ENCODE measurements at places on chromosomes 1 and 21.

DNA sequence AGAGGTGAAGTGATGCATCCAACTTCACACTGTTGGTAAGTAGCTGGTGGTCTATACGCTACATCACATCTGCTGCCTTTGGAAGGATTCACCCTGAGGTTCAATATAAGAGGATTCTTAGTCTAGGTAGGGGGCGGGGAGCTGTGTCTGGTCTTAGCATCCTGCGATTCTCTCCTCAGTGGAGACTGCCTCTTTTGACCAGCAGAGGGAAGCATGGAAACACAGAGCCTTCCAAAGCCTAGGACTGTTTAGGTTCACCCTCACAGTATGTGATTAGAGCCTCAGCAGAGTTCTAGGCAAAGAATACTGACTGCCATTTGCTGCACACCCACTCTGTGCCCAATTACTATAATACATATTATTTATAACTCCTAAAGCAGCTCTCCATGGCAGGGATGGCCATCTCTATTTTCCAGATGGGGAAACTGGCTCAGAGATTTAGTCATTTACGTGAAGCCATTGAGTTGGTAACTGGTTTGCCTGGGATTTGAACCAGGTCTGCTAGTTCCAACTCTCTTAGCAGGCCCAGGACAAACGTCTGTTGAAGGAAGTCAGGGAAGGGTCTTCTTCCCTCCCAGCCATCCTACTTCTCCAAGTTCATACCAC is 28.9 kb upstream of the EFCAB14 start:
- DNase-seq: peak; percentile 26

DNA sequence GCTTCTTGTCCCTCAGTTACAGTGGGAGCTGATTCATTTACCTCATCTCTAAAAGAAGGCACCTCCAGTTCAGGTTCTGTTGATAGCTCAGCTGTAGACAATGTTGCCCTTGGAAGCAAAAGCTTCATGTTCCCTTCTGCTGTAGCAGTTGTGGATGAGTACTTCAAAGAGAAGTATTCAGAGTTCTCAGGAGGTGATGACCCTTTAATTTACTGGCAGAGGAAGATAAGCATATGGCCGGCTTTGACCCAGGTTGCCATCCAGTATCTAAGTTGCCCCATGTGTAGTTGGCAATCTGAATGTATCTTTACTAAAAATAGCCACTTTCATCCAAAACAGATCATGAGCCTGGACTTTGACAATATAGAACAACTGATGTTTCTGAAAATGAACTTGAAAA is 4.5 kb downstream of the ZBED6 start:
- no peak for DNase-seq

GRCh38 chr1:30700528-30701257 is 22.7 kb downstream of the MATN1 start:
- no peak for DNase-seq

DNA sequence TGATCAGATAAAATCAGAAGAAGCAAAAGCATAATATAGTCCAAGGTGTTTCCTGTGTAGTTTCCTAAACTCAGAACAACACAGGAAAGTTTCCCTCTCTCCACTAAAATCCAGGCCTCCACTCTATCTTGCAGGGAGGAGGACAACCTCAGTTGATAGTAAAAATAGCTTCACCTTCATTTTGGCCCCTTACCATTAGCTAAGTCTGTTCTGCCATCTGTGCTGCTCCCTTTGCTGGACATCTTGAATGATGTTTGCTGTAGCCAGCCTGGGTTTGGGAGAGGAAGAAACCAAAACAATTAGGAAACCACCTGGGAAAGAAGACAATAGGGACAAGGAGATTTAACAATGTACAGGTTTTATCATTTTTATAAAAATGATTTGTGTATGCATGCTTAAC is 18.6 kb downstream of the DCAF8 start:
- DNase-seq: no peak

DNA sequence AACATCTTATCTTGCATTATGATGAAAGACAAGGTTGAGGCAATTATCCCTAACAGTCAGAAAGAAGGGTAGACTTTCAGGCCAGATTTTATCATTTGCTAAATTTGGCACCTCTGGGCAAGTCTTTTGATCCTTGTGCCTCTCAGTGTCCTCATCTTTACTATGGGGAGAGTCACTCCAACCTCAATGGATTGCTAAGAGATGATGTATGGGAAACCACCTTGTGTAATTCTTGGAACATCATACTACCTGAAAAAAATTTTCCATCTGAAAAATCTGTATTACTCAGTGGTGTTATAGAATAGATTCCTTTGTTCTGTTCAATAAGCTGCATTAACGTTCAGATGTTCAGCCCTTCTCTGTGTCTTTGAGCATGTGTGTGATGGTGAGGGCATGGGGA is 230.7 kb downstream of the TGFB2 start:
- DNase-seq: no peak

GRCh38 chr1:34865981-34866761 is 6.6 kb upstream of the SMIM12 start:
- peak; percentile 77 for DNase-seq

DNA sequence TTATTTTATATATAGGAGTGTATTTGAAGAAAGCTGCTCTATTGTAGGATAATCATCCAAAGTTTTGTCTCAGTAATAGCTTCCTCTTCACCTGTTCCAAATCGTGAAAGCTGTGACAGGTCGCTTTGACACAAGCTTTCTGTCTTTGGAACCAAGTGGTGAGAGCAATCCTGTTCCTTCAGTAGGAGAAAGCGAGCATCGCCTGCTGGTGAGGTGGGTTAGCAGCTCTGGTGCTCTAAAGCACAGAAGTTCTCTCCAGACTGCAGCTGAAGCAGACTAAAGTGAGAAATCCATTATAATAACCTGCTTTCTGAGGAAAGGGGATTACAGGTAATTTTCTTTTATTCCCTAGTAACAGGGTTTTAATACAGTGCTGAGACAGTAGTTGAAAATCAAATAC is 803.8 kb downstream of the ADGRL2 start:
- DNase-seq: no peak

GRCh38 chr1:21913763-21914162 is 23.3 kb downstream of the HSPG2 start:
- peak; percentile 42 for DNase-seq

DNA sequence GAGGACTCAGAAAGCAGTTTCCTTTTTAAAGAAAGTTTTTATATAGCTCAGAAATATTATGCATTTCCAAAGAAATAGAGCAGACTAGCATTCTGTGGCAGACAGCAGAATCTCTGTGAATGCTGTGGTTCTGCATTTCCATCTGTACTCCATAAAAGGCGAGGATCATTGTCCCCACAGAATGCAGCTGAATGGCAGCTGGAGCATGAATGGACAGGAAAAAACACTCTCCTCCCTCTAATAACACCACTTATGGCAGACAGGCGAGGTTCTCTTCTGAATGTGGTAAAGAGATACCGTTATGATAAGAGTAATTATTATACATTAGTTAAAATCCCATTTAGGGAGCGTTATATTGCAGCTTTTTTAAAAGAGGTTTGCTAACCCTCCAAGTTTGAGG is 81.4 kb upstream of the WLS start:
- no peak for DNase-seq

GRCh38 chr1:36730599-36730998 is 247.9 kb upstream of the CSF3R start:
- DNase-seq: no peak

DNA sequence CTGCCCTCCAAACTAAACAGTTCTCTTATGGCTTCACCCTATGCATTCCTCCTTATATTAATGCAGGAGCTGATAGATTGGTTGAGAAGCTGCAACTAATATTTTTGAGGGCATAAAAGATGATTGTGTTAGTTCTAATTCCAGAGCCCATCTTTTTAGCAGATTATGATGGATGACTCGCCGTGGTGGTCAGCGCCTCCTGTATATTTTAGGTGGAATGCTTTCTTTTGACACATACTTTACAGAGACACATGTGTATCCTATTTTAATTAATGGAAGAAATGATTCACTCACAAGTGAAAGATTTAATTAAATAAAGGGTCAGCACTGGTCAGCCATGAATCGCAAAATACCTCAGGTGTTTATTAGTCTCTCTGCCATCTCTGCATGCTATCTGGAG is 120.7 kb downstream of the TM2D1 start:
- DNase-seq: no peak

DNA sequence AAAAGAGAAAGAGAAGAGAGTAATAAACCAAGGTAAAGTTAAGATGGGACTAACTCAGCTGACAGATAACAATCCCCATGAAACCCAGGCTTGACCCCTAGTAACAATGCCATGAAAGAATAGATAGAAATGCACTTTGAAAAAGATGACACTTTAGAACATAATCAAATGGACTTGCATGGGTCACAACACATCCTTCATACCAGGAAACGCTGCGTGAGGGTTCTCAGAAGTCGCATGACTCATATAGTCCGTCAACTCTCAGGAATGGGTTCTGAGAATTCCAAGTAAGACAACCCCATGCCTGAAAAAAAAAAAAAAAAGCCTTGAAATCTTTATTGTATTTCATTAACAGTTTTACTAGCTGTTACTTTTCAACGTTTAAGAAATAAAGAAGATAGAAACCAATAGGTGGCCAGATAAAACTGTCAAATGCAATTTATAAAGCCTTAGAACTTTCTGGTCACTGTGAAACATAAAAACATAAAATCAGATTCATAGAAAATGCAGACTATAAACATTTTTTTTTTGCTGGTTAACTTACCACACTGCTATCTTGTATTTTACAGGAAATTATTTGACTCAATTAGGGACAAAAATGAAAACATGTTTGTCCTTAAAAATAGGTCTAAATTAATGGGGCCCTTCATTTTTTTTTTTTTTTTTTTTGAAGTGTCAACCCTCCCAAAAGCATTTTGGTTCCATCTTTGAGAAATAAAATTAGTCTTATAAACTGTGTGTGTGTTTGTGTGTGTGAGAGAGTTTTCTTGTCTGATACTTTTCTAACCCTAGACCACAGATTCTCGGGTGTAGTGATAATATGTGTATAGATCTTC is 202.1 kb downstream of the NCAM2 start:
- DNase-seq: no peak

- DNase-seq: no peak
Observed at GRCh38 chr1:3467096-3468036, 12.9 kb downstream of the ARHGEF16 start.

GRCh38 chr1:20365421-20366055 is 74.9 kb downstream of the VWA5B1 start:
- no peak for DNase-seq

DNA sequence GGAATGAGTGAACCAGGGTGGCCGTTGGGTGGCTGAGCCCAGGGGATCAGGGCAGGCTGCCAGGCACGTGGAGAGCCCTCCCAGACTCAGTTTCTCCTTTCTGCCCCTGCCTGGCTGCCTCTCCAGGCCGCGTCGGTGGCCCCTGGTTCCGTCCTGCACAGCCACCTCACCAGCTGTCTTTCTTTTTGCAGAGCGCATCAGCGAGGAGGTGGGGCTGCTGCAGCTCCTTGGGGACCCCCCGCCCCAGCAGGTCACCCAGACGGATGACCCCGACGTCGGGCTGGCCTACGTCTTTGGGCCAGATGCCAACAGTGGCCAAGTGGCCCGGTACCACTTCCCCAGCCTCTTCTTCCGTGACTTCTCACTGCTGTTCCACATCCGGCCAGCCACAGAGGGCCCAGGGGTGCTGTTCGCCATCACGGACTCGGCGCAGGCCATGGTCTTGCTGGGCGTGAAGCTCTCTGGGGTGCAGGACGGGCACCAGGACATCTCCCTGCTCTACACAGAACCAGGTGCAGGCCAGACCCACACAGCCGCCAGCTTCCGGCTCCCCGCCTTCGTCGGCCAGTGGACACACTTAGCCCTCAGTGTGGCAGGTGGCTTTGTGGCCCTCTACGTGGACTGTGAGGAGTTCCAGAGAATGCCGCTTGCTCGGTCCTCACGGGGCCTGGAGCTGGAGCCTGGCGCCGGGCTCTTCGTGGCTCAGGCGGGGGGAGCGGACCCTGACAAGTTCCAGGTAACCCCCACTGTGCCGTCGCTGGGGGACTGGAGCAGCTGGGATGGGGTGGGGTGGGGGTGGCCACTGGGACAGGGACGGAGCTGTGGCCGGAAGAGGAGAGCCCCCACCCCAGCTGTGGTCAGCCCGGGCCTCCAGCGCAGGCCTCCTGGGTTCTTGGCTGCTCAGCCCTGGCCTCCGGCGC is 63.3 kb downstream of the COL18A1 start:
- no peak for DNase-seq

DNA sequence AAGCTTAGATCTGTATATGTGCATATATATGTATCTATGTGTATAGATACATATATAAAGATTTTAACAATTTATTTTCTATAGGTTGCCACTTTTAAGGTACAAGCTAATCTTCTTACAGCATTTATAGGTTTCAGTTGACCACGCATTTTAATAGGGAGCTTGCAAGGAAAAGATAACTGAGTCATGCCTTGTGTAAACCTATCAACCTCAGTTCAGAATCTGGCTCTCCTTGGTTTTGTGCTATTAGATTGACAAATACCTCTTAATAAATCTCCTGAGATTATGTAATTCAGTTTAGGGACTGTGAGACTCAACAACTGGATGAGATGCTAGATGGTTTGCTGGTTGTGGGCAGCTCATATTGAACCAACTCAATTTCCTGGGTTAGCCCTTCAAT is 114.7 kb upstream of the SERBP1 start:
- no peak for DNase-seq

- no peak for DNase-seq
Observed at GRCh38 chr1:31031330-31032143, 34.0 kb downstream of the PUM1 start.

- no peak for DNase-seq
Observed at GRCh38 chr1:227893949-227894721, 53.6 kb downstream of the WNT9A start.

- peak; percentile 11 for DNase-seq
Observed at GRCh38 chr1:175373786-175374623, 181.4 kb upstream of the KIAA0040 start.

DNA sequence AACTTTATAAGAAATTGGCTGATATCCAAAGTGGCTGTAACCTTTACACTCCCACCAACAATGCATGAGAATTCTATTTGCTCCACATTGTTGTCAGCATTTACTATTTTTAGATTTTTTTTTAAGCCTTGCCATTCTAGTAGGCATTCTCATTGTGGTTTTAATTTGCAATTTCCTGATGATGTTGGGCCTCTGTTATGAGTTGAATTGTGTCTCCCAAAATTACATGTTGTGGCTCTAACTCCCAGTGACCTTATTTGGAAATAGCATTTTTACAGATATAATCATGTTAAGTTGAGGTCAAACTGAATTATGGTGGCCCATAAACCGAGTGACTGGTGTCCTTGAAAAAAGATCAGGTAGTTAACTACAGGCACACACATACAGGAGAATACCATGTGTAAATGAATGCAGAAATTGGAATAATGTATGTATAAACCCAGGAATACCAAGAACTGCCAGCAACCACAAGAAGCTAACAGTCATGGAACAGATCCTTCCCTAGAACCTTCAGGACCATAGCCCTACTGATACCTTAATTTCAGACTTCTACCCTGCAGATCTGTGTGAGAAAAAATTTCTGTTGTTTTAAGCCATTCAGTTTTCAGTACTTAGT is 348.8 kb upstream of the DAB1 start:
- DNase-seq: no peak

Data from suppressor macrophage (primary cell).